ENCODE measurements at places on chromosomes 2 and 18. TPM values are rescaled to one million over a fixed set of nuclear protein-coding genes. Genes with fewer than 3 reads are reported as not detected.

Gene CCDC102B
- total RNA-seq, result 45.7 TPM

Gene PLCL1
- 1.1 TPM for total RNA-seq

Gene NLRC4
- not detected for total RNA-seq

Gene RASGRP3
- 0.71 TPM for total RNA-seq

Gene CSRNP3
- total RNA-seq, result 0.57 TPM

Gene ECEL1
- not detected for total RNA-seq

Gene FAM161A
- 1.9 TPM for total RNA-seq

Gene IL36RN
- total RNA-seq, result 0.09 TPM

Gene LIPG
- total RNA-seq, result 12.4 TPM

Gene PPP1R1C
- 1.00 TPM for total RNA-seq

Gene DNAH7
- 0.28 TPM for total RNA-seq

Gene IL1A
- total RNA-seq, result 2.3 TPM

Gene TMEFF2
- total RNA-seq, result 3.0 TPM

Gene C2orf78
- total RNA-seq, result not detected

Gene COBLL1
- total RNA-seq, result 8.0 TPM

Gene ANKRD23
- total RNA-seq, result 1.00 TPM

Gene PROC
- not detected for total RNA-seq

Gene ZRANB3
- 7.6 TPM for total RNA-seq

Gene INO80B
- 14.9 TPM for total RNA-seq

Gene NIF3L1
- total RNA-seq, result 19.1 TPM

Gene SMYD5
- total RNA-seq, result 12.7 TPM

Gene G6PC2
- total RNA-seq, result not detected

Gene SP140
- total RNA-seq, result under 0.01 TPM

Gene CFC1
- total RNA-seq, result not detected

Gene UGT1A10
- 0.83 TPM for total RNA-seq

Gene TRMT61B
- 13.2 TPM for total RNA-seq

Gene VIL1
- total RNA-seq, result not detected

Gene ACP1
- 104 TPM for total RNA-seq

All from smooth muscle cell of bladder (primary cell).